ENCODE measurements at places on chromosomes 5 and 9. TPM values are rescaled to one million over a fixed set of nuclear protein-coding genes. Genes with fewer than 3 reads are reported as not detected.

Gene FER
- 17.1 TPM for total RNA-seq

Gene TAF1L
- total RNA-seq: not detected

Gene GRXCR2
- not detected for total RNA-seq

Gene IFNK
- not detected for total RNA-seq

Gene BTNL8
- total RNA-seq: not detected

Gene FGF10
- not detected for total RNA-seq

Gene TEK
- under 0.01 TPM for total RNA-seq

Gene ADAMTSL2
- total RNA-seq: not detected

Gene P4HA2
- total RNA-seq: 58.1 TPM

Measured in airway epithelial cell (primary cell).